Activated effector memory CD4-positive, alpha-beta T cell treated with Interleukin-2 at 50 U/mL for 16 hours (primary cell): ENCODE measurements at places on chromosomes 4 and X.

GRCh38 chr4:4721636-4722035 is 137.8 kb upstream of the MSX1 start:
- no peak for DNase-seq

GRCh38 chr4:158833602-158834001 is 64.8 kb downstream of the FNIP2 start:
- no peak for DNase-seq

GRCh38 chrX:154486396-154487207 is at the start of gene UBL4A:
Gene UBL4A, minus strand, starts transcription at chrX:154486615. Its CDS starts 31 bp downstream, at chrX:154486584.
- DNase-seq = peak; percentile 46

- no peak for DNase-seq
Measured at GRCh38 chr4:176188654-176189053, 6.7 kb downstream of the SPATA4 start.

GRCh38 chrX:10649265-10649664 is 28.9 kb upstream of the MID1 start:
- DNase-seq = no peak

DNA sequence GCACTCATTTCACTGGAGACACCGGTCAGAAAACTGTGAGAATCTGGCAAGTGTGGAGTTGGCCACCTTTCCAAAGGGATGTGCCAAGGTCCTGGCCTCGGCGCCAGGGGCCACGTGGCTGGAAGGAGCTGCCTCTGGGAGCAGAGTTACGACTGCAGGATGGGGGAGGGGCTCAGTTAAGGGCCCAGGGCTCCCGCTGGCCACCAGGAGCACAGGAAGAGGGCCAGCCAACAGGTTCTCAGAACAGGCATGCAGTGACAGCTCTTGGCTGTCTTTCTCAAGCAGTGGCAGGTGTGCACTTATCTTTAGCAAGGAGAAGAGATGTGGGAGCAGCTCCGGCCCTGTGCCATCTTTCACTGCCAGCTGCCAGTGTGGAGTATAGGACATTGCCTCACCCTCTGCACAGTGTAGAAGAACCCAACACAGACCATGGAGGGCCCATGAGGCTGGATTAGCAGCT is 115.9 kb upstream of the RBPJ start:
- no peak for DNase-seq

- no peak for DNase-seq
Measured at GRCh38 chr4:161287678-161288352, 876.0 kb downstream of the FSTL5 start.

DNA sequence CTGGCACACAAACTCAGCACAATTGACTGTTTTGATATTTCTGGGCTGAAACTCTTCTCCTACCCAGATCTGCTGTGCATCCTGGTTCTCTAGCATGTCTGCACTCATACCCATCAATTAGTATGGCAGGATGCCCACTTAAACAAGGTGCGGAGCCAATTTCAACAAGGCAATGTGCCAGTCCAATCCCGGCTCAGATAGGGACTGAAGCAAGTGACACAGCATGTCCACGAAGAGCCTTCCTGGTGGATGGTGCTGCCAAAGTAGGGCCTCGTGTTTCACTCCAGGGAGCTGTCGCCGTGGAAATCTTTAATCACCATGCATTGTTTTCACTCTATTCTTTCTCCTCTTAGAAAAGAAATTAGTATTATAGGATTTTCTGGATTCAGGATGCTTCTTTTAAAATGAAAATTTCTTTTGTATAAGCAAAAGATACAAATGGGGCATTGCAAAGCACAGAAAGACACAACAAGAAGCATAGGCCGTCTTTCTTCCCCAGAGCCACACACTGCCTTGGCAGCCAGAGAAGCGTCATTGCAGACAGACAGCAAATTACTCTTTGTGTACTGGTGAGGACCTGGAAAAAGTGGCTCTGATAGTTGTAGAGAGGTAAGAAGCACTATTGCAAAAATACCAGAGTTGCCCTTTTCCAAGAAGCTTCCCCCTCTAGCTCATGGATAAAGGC is 40.6 kb upstream of the LSM6 start:
- DNase-seq = no peak

- no peak for DNase-seq
Measured at GRCh38 chr4:155941820-155942219, 11.8 kb downstream of the CTSO start.

GRCh38 chr4:76688619-76689144 is 209.3 kb downstream of the SOWAHB start:
- DNase-seq = no peak

- no peak for DNase-seq
Measured at GRCh38 chr4:107444-108429, 16.6 kb upstream of the ZNF718 start.
